Activated T-helper 2 cell treated with anti-CD3 and anti-CD28 coated beads, Interferon-gamma antibody, Interleukin-2, Interleukin-4, amounts not matched to agents 10 μg/mL and 5 μg/mL and 100 μg/mL, durations not matched to agents 14 hours and 24 hours and 36 hours (primary cell): ENCODE measurements at places on chromosomes 6 and 20. TPM values are rescaled to one million over a fixed set of nuclear protein-coding genes. Genes with fewer than 3 reads are reported as not detected.

DNA sequence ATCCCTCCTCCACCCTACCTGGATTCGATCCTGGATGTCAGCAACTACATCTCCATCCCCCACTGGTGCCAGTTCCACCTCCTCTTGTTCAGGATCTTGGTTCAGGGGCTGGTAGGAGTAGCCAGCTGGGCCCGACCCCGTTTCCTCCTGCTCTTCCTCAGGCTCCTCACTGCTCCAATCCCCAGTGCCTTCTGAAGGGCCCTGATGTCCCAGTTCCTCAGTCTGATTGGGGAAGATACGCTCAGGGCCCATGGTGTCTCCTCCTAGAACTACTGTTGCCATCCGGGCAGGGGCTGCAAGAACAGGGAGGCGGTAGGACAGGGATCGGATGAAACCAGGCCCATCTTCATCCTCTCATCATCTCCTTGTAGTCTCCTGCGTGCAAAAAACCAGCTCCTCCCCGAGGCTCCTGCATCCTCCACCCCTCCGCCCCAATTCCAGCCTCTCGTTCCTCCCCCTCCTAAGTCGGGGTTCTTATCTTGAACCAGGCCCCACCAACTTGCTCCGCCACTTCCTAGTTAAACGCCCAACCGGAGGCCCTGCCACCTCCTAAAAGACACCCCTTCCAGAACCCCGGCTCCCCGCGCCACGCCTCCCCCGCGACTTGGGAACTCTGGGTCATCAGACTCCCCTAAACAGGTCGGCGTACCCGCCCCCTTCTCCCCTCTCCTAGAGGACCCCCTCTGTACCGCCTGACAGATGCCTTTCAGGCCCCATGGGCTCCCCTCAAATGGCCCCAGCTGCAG is 476 bp downstream of the MEA1 start:
- peak overlapping the region; percentile 96 for H3K4me3 ChIP-seq
- H3K27ac ChIP-seq = peak overlapping the region; percentile 74
- peaks cover 35% of the 10 kb centered on the region for H3K4me1 ChIP-seq
- DNase-seq = no peak

DNA sequence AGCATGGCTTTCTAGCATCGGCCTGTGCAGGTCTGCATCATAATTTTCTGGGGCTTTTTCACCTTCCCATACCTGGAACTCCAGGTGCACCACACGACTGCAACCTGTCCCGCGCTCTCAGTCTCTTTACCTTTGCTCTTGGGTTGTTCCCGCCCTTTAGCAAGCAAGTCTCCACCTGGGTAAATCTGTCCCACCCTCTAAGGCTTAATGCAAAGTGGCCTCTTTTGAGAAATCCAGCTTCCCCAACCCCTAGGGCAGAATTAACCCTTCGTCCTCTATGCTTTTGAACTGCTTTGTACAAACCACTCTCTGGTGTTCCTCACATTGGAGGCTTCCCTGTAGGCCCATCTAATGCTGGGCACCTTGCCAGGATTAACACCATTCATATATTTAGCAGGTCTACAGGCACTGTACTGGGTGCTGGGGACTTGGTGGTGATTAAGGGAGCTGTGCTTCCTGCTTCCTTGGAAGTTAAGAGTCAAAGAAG is 2.8 kb downstream of the ITPR3 start:
- peaks cover 21% of the 10 kb centered on the region for H3K36me3 ChIP-seq
- H3K4me1 ChIP-seq = peaks cover 38% of the 10 kb centered on the region
- H3K27me3 ChIP-seq = no peaks in the 10 kb centered on the region
- DNase-seq = no peak

DNA sequence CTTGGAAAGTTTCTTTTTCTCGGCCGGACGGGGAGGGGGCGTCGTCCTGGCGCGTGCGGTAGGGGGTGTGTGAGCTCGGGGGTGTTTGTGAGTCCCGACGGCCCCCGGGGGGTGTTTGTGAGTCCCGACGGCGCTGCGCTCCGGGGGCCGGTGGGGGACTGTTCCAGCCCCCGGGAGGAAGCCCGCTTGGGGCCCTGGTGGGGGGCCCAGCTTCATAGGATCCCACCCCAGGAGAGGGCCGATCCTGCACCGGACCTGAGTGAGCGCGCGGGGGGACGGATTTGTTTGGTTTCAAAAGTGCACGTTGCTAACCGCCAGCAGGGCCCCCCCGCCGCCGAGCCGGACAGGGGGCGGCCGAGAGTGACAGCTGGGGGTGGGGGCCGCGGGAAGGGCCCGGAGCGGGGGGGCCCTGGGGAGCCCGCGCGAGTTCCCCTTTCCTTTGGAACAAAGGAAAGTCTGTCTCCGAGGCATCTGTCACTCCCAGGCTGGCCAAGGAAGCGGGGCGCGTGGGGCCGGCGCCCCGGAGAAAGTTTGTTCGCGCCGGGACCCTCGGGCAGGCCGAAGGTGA is 485 bp downstream of the TGIF2 start:
- H3K36me3 ChIP-seq = peaks cover 31% of the 10 kb centered on the region
- H3K27ac ChIP-seq = peak overlapping the region; percentile 55
- no peaks in the 10 kb centered on the region for H3K27me3 ChIP-seq
- H3K4me3 ChIP-seq = peak overlapping the region; percentile 57
- H3K4me1 ChIP-seq = peaks cover 34% of the 10 kb centered on the region

GRCh38 chr20:51400051-51400926 is 142.2 kb downstream of the NFATC2 start:
- H3K4me1 ChIP-seq = peaks cover 78% of the 10 kb centered on the region
- H3K36me3 ChIP-seq = peaks cover 86% of the 10 kb centered on the region
- peak; percentile 73 for DNase-seq
- H3K27me3 ChIP-seq = no peaks in the 10 kb centered on the region
- H3K4me3 ChIP-seq = peak overlapping the region; percentile 63

The ABHD16B gene
- 0.16 TPM in 1 of 2 replicates, not detected in the other for total RNA-seq
